ENCODE measurements at places on chromosomes 2 and 18.

GRCh38 chr2:127158614-127159290 lies 51.8 kb upstream of the BIN1 start:
- DNase-seq: no peak

GRCh38 chr2:55775828-55776227 lies 82.2 kb upstream of the PNPT1 start:
- no peak for DNase-seq

DNA sequence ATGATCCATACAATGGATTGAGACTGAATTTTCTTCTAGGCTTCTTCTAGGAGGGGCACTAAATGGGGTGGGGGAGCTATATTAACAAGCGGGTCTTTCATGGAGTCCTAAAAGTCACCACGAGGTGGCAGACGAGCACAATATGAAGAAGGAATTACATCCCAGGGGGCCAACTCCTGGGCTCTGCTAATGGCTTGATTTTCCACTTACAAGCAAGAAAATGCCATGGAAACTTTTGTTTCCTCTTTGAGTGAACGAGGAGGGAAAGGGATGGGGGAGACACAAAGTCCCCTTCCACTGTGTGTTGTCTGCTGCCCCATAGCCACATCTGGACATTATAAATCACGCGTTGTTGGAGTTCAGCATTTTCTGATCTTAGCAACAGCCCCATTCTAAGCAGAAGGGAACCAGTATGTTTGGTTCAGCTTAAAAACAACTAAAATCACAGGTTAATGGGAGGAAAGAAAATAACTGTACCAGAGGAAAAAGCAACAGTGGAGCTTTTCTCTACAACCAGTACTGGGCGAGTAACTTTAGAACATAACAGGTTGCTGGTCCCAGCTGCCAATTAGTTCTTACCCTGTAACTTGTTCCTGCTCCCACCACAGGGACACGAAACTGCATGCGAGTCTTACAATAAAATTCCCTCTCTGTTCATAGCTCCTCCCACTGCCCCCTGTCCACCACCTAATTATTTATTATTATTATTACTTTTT lies 285.0 kb upstream of the PARD3B start:
- peak; percentile 79 for DNase-seq

- DNase-seq: peak; percentile 35
These were observed at the start of gene ANKRD29 for GRCh38 chr18:23662309-23663263. Gene ANKRD29 (minus strand): TSS chr18:23662911. CDS start chr18:23662730, 181 bp downstream.

DNA sequence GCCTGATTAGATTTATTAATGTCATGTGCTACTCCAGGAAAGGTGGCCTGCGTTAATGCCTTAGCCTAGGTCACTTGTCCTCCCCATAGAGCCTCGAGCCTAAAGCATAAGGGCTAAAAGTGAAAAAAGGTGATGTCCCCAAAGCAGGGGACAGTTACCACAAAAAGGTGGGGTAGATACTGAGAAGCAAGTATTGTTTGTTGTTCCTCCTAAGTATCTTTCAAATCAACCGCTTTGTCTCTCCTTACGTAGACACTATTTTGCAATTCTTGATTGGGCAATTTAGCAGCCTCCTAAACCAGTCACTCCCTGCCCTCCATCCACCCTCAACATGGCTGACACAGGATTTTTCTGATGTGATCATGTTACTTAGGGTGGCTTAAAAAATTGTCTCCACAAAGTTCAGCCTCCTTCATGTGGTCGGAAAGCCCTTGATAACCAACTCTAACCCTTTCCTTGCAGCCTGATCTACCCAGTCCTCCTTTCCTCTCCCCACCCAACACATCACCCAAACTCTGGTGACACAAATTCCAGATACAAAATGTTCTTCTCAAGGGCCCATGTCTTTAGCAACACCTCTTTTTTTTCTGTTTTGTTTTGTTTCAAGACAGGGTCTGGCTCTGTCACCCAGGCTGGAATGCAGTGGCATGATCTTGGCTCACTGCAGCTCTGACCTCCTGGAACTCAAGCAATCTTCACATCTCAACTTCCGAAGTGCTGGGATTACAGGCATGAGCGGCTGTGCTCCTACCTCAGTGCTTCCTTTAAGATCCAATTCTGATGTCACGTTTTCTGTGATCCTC lies 6.9 kb downstream of the INHA start:
- DNase-seq: no peak

- no peak for DNase-seq
These were observed 3.1 kb downstream of the ATOH8 start for GRCh38 chr2:85756822-85757435.

DNA sequence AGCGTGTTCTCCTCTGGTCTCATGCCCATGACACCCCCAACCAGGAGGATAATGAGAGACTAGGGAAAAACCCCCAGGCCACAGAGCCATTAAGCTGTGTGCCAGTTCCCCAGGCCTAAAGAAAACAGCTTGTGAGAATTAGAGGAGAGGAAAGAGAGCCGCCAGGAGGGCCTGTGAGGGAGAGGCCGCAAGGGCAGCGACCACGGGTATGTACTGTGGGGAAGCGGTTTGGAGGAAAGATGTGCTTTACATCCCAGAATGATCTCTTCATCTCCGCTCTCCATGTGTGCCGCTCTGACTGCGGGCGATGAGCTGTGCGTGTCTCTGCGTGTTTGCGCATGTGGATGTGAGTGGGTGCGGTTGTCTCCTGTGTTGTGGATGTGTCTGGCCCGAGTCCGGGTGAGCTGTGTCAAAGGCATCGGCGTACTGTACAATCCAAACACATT lies 82.9 kb downstream of the DYSF start:
- DNase-seq: peak; percentile 75

- DNase-seq: no peak
These were observed 60.7 kb downstream of the ANKRD62 start for GRCh38 chr18:12154361-12154760.

DNA sequence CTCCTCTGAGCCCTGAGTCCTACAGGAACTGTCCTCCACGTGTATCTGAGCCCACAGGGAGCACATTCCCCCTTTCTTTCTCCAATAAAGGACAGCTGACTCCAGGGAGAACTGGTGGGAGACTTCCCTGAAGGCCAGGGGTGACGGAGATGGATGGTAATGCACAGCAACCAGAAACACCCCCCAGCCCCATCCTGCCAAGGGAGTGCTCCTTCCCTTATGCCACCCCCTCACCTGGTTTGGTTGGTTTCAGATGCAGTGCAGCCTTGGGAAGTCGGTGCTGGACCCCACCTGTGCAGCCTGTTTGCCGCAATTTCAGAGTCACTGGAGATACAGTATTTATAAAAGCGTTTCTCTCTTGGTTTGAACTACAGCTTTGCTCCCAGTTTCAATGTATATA lies 24.0 kb downstream of the GPR55 start:
- no peak for DNase-seq

- no peak for DNase-seq
These were observed 34.0 kb upstream of the CYTIP start for GRCh38 chr2:157477919-157478318.

GRCh38 chr2:151472966-151473365 lies 63.3 kb downstream of the RIF1 start:
- DNase-seq: no peak

Measured in fibroblast of skin of scalp (primary cell).